ENCODE measurements at places on chromosomes 4 and X.

- DNase-seq: no peak
Measured at GRCh38 chrX:39945709-39946108, 152.0 kb downstream of the BCOR start.

DNA sequence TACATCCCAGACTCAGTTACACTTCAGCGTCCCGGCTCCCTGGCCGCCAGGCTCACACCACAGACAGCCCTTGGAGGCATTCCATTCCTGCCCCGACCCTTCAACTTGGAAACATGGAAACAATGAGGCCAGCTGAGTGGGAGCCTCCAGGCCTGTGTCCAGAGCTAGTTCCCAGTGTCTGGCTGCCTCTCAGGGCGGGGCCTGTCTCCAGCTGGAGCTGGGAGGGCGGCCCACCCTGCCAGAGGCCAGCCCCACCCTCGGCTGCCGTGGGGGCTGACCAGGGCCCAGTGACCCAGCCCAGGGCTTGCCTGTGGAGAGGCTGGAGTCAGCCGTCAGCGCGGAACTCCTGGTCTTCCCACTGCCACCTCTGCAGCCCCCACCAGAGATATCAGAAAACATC lies 37.4 kb upstream of the SPON2 start:
- DNase-seq: no peak

GRCh38 chr4:135838889-135839288 lies 1637.3 kb upstream of the PABPC4L start:
- DNase-seq: peak; percentile 7

- DNase-seq: no peak
Measured at GRCh38 chrX:79117078-79117477, 27.4 kb upstream of the GPR174 start.

DNA sequence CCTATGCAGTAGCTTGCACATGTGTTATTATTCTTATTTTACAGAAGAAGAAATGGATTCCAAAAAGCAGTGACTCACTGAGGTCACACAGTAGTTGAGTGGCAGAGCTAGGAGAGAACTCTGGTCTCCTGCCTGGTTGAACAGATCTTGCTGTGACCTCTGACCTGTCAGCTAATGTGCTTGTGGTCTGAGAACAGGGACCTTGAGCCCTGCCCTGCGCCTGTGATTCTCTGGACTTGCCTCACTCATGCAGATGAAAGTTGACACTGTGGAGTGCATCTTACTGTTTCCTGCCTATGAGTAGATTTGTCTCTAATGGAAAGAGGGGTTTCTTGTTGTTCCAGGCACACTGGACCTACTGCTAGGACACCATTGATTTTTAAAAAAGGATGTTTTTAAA lies 32.3 kb downstream of the ETNPPL start:
- no peak for DNase-seq

DNA sequence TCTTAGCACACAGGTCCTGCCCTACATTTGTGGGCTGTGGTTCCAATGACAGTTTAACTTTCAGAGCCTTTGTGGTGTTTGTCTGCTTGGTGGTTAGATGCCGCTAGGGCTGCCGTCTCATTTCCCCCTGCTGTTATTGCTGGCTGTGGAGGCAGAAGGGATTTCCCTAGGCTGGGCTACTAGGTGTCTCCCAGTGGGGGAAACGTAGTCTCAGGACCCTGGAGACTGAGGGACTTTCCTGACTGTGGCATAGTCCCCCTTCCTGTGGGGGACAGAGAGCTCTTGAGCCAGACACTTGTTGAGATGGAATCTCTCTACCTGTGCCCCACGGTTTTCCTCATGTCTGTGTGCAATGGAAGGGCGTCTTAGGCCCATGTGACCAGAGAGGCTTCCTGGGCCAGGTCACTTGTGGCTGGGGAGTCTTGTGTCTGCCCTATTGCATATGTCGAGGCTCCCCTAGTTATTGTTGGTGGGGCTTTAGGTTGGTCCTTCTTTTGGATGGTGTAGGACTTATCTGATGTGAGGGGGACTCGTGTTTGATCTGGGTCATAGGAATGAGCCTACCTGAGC lies 68.2 kb downstream of the ARHGAP10 start:
- DNase-seq: no peak

DNA sequence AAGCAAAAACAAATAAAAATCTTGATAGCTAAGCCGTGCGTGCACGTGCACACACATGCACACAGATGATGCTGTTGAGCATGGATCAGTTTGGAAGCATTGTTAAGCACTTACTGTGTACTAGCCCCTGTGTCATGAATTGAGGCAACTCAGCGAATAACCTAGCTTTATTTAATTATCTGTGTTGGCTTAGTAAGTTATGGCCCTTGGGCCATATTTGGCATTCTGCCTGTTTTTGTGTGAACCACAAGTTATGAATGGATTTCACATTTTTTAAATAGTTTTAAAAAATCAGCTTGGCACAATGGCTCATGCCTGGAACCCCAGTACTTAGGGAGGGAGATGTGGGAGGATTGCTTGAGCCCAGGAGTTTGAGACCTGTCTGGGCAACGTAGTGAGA lies 113.6 kb upstream of the CBLL2 start:
- DNase-seq: no peak

GRCh38 chr4:15848191-15848842 lies 70.2 kb downstream of the CD38 start:
- DNase-seq: no peak

DNA sequence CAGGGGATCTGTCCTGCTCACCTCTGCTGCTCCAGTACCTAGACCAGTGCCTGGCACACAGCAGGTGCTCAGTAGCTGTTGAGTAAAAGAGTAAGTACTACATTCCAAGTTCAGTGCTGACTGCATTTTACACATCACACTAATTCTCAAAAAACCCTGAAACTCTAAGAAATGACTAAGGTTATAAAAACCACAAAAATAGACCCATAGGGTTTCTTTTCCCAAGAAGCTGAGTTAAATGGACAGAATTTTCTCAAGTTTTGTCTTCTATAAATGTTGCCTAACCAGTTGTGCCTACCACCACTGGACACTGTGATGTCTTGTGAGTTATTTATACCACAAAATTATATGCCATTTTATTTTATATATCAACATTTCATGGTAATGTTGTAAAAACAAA lies 78.9 kb upstream of the RXFP1 start:
- no peak for DNase-seq

DNA sequence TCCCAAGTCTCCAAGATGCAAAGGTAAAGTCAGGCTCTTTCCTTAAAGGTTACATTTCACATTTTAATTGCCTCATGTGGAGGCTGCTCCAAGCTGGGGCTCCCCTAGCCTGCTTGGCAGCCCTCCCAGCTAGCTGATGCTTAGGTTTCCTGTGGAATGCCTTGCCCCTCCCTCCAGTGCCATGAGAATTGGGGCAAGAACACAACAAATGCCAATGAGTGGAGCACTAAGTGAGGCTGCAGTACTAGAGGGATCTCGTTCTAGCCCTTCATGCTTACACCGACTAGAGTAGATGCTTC lies 597.7 kb downstream of the MID1IP1 start:
- DNase-seq: peak; percentile 74

- DNase-seq: no peak
Measured at GRCh38 chr4:17535906-17536305, 20.9 kb downstream of the CLRN2 start.

GRCh38 chr4:94974773-94975172 lies 217.0 kb downstream of the BMPR1B start:
- DNase-seq: peak; percentile 30

DNA sequence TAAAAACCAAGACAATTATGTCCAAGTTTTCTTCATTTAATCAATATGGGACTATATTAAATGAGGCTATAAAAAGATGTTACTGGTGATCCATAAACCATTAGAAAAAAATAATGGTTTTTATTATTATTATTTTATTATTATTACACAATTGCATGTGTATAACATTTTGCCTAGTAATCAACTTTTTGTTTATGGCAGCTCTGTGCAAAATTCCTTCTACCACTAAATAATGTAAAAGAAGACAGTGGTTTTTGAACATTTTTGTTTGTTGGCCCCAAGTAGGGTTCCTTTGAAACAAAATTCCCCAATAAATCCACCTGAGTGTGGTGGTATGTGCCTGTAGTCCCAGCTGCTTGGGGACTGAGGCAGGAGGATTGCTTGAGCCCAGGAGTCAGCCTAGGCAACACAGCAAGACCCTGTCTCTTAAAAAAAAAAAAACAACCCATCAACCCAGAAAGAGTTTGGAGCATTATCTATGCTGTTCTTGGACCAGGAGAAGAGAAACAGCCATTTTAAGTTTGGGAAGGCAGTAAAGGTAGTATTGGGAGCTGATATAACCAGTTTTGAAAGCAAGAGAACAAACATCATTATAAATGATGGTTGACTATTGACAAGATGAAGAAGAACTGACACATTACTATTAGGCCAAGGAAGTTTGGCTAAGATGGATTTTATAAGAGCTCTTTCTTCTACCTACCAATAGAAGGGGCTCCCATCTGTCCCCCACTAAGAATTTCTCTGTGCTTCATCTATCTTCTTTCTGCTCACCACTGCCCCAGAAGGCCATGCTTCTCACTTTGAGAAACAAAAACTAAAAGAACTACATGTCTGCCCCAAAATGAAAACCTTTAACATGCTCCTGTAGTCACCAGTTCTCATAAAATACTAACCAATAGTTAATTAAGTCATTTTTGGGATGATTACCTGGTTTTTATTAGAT lies 2.2 kb downstream of the TMEM156 start:
- DNase-seq: no peak

Measured in NCI-H2081 (cell line).